ENCODE measurements at places on chromosomes 2 and 18. TPM values are rescaled to one million over a fixed set of nuclear protein-coding genes. Genes with fewer than 3 reads are reported as not detected.

- no peak overlapping the region for H3K27ac ChIP-seq
- no peaks in the 10 kb centered on the region for H3K36me3 ChIP-seq
- no peaks in the 10 kb centered on the region for H3K27me3 ChIP-seq
- H3K4me1 ChIP-seq: no peaks in the 10 kb centered on the region
- no peak for DNase-seq
Measured at GRCh38 chr2:140262908-140263307, 1482.7 kb upstream of the NXPH2 start.

DNA sequence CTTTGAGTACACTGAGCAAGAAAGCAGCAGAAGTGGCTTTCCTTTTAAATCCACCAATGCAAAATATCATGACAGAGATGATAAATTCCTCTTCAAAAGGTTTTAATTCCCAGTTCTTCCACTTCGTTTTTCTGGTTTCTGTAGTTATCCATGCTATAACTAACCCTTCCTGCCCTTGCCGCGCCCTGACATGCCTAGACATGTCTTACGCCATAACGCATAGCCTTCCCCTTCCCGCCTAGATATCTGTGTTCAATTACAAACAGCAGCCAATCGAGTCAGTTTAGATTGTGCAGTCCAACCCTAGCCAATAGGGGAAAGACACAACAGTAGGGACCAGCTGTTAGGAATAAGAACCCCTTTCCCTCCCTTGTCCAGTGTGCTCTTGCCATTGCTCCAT, 16.1 kb downstream of the PRPF40A start:
- peaks cover 2% of the 10 kb centered on the region for H3K4me1 ChIP-seq
- no peak overlapping the region for H3K4me3 ChIP-seq
- peaks cover 12% of the 10 kb centered on the region for H3K36me3 ChIP-seq
- H3K27ac ChIP-seq: no peak overlapping the region

- H3K36me3 ChIP-seq: no peaks in the 10 kb centered on the region
- no peak overlapping the region for H3K27ac ChIP-seq
- H3K27me3 ChIP-seq: no peaks in the 10 kb centered on the region
- H3K4me3 ChIP-seq: no peak overlapping the region
Measured at GRCh38 chr2:20164734-20165478, 60.0 kb downstream of the SDC1 start.

GRCh38 chr2:217947383-217948350, 55.1 kb downstream of the TNS1 start:
- no peak for DNase-seq
- no peak overlapping the region for H3K4me3 ChIP-seq
- no peaks in the 10 kb centered on the region for H3K27me3 ChIP-seq
- H3K27ac ChIP-seq: no peak overlapping the region

The SCN1A gene
- polyA plus RNA-seq: not detected

DNA sequence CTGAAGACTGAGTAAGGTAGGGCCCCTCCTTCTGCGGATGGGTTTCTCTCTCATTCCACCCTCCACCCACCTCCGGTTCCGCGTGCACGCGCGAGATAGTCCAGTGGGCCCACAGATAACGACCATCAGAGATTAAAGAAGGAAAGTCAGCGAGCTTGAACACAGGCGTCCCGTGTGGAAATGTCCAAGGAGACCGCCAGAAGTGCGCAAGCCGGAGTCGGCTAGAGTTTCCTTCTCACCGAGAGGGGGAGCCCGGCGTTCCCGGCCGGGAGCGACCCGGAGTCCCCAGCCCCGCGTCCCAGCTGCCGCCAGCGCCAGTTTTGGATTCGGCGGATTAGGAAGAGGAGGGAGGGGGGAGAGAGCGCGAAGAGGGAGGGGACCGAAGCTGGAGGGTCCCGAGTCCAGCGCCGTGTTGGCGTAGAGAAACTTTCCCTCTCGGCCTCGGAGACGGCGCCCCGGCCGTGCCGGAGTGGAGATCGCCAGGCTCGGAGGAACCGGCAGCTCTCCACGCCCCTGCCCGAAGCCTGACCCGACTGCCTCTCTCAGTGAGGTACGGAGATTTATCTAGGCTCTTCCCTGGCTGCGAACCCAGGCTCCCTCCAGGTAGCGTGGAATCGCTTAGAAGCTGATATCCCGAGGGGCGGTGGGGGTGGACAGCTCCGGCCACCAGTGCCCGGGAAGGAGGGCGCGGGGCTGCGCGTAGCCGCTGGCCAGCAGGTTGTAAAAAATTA, at the start of gene GULP1:
TSS of gene GULP1 (plus strand) at position 258 of the 731 bp plus-strand sequence. CDS start 185,829 bp downstream, outside the sequence.
- DNase-seq: peak; percentile 75
- no peaks in the 10 kb centered on the region for H3K27me3 ChIP-seq
- H3K36me3 ChIP-seq: no peaks in the 10 kb centered on the region
- no peaks in the 10 kb centered on the region for H3K4me1 ChIP-seq
- peak within 1 kb of the TSS; percentile 97 for H3K27ac ChIP-seq
- peak within 1 kb of the TSS; percentile 77 for H3K4me3 ChIP-seq

The CYS1 gene
- 0.12 TPM for polyA plus RNA-seq

GRCh38 chr18:8658858-8659485, 46.4 kb upstream of the MTCL1 start:
- DNase-seq: no peak
- no peaks in the 10 kb centered on the region for H3K27me3 ChIP-seq
- no peaks in the 10 kb centered on the region for H3K36me3 ChIP-seq
- H3K4me3 ChIP-seq: no peak overlapping the region
- H3K4me1 ChIP-seq: peaks cover 10% of the 10 kb centered on the region

DNA sequence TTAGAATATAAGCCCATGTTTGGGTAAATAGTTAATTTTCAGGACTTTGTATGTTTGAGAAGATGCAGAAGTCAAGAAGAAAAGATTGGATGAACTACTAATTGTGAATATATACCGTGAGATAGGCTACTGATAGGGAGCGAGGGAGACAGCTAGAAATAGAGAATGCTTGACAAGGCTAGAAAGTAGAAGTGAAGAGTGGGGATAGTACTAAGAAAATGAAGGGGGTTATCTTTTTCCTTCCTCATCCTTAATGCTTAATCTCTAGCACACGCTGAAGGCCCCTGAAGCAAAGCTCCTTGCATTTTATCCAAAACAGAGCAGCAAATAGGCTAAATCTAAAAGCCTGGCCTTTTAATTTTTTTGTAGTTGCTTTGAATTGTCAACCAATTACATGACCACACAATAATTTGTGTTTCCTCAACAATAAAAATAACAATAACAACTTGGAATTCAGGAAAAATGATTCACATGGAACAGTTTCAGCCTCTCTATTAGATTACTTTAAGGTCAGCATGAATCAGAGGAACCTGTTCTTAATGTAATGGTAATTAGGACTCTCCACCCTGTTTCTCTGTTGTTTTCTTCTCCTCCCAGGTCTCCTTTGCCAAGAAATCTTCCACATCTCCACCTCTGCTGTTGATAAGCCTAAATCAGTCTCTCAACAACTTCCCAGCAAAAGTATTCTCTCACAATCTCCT, 1071.3 kb upstream of the ZEB2 start:
- no peaks in the 10 kb centered on the region for H3K4me1 ChIP-seq
- DNase-seq: no peak
- no peaks in the 10 kb centered on the region for H3K36me3 ChIP-seq
- H3K4me3 ChIP-seq: no peak overlapping the region

GRCh38 chr2:102837626-102838198, 75.9 kb downstream of the TMEM182 start:
- H3K36me3 ChIP-seq: no peaks in the 10 kb centered on the region
- H3K4me1 ChIP-seq: no peaks in the 10 kb centered on the region

DNA sequence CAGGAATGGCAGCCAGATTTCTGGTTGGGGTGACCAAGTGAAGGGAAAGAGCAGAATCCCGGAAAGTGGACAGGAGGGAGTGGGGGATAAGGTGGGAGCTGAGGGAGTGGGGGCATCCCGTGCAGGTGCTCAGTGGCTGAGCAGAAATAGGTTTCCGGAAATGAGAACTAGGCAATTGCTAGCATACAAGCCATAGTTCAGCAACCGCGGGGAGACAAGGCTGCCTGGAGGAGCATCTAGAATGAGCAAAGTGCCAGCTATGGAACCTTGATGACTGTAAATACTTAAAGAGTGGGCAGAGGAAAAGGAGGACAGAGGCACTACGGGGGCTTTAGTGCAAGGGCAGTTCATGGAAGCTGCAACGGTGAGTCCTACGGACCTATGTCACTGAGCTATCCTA, 220.2 kb downstream of the BCL11A start:
- no peaks in the 10 kb centered on the region for H3K4me1 ChIP-seq
- H3K36me3 ChIP-seq: no peaks in the 10 kb centered on the region
- no peak for DNase-seq
- H3K27ac ChIP-seq: no peak overlapping the region
- H3K4me3 ChIP-seq: no peak overlapping the region

DNA sequence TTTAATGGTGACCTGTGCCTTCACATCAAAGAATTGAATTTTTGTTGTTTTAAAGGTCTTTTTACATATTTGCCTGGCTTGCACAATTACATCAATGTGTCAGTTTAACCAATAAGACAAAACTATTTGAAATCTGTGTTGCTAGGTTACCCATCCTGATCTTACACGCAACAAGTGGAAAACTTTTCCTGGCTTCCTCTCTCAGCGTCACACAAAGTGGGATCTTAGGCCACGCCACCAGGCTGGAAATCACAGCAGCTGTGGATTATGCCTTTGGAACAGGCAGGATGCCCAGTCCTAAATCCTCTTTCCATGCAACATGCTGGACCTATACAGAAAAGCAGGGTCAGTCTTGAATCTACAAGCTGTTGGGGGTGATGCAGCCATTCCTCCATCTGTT, 298.2 kb upstream of the HNRNPA3 start:
- no peak overlapping the region for H3K27ac ChIP-seq
- H3K27me3 ChIP-seq: no peaks in the 10 kb centered on the region
- H3K4me1 ChIP-seq: no peaks in the 10 kb centered on the region
- no peaks in the 10 kb centered on the region for H3K36me3 ChIP-seq

The UGT1A4 gene
- not detected for polyA plus RNA-seq

The LIMS3 gene
- 0.99 TPM for polyA plus RNA-seq

DNA sequence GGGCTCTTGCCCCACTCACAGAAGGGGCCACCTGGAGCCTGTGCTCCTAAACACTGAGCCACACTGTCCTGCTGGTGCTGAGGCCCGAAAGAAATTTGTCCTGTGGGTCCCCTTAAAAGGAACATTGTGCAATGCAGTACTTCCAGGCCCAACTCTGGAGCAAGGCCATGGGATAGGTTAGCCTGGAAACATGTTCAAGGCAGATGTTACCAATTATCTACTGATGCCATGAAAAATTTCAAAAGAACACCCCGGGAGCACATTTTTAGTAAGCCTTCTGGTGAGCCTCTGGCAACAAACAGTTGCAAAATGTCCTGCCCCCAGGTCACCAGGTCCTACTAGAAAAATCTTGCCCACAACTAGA, 12.3 kb upstream of the PTMA start:
- H3K36me3 ChIP-seq: no peaks in the 10 kb centered on the region
- H3K27ac ChIP-seq: no peak overlapping the region
- no peak overlapping the region for H3K4me3 ChIP-seq
- H3K4me1 ChIP-seq: peaks cover 7% of the 10 kb centered on the region
- peak; percentile 39 for DNase-seq
- no peaks in the 10 kb centered on the region for H3K27me3 ChIP-seq

The RESP18 gene
- not detected for polyA plus RNA-seq

- peaks cover 34% of the 10 kb centered on the region for H3K27me3 ChIP-seq
- no peaks in the 10 kb centered on the region for H3K36me3 ChIP-seq
- H3K27ac ChIP-seq: no peak overlapping the region
- H3K4me1 ChIP-seq: no peaks in the 10 kb centered on the region
Measured at GRCh38 chr18:74023220-74023619, 124.4 kb downstream of the FBXO15 start.
